ENCODE measurements at places on chromosomes 12 and 14.

DNA sequence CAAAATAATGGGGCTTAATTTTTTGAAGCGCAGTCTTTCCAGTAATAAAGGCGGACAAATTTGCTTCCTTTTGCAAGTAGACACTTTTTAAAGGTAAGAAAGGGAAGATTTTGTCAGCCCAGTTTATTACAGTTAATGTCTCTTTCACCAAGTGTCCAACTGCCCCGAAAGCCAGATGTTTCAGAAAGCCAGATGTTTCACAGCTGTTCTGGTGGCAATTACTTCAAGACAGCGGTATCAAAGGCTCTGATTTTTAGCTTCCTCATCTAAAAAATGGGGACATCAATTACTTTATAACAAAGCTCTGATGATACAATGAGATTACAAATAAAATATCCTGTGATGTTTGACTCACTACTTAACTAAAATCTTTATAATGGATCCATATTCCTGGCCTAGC is 1.0 kb downstream of the WBP11 start:
- DNase-seq = no peak

- peak; percentile 27 for DNase-seq
Measured at GRCh38 chr14:73829526-73830431, 21.9 kb upstream of the PTGR2 start.

GRCh38 chr14:72925815-72926291 is 411 bp upstream of the DCAF4 start:
- peak; percentile 97 for DNase-seq

DNA sequence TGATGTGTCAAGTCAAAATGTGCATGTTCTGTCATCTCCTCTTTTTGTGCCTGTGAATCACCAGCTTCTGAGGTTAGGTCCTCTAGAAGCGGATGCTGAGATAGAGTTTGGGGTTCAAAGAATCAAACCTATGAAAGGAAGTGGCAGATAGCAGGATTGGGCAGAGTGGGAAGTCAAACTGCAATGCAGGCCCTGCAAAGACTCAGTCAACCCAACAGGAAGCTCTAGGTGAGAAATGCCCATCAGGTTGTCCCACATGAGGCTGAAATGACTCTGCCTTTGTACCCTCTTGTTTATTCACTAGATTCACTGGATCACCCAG is 4.5 kb upstream of the MIA2 start:
- peak; percentile 65 for DNase-seq

DNA sequence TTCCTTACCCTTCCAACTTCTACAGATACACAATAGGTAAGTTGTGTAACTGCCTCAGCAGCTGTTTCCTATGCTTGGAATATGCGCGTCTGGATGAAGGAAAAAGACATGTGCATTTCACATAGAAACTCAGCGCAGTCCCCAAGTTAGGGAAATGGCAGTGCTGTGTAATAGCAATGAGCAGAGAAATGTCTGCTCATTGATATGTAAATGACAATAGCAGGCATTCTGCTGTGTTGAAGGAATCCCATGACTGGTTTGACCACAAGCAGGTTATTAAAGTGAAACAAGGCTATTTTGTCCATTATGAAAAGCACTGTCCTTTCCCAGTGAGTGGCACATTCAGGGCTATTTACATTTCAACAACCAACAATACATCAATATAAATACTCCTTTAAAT is 106.6 kb downstream of the BTG1 start:
- no peak for DNase-seq

DNA sequence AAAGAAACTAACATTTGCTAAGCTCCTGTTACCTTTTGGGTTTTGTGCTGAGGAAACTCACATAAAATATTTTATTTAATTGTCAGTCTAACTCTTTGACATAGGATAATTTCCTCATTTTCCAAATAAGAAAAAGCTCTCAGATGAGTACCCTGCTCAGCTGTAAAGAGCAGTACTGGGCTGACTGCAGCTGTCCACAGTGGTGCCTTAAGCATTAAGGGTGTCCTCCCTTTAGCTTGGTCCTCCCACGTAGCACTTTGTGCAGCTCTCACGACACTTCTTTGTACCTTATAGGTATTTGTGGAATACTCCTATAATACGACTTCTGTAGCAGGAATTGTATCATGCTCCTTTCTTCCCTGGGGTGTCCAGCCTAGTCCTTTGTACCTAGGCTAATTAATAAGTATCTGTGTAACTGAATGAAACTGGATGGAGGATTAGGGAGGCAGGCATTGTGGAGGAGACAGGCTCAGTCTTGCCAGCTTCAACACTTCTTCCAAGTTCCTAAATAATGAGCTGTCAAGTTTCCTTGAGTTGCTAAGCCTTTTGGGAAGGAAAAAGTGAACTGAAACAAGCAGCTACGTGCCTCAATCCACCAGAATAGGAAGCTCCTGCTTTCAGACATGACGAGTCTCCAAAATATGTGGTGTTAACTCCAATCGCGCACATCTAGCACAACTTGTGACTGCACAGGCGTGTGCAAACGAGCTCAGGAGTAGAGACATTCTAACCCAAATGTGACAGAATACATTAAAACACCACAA is 123.0 kb downstream of the SLC38A4 start:
- DNase-seq = no peak

DNA sequence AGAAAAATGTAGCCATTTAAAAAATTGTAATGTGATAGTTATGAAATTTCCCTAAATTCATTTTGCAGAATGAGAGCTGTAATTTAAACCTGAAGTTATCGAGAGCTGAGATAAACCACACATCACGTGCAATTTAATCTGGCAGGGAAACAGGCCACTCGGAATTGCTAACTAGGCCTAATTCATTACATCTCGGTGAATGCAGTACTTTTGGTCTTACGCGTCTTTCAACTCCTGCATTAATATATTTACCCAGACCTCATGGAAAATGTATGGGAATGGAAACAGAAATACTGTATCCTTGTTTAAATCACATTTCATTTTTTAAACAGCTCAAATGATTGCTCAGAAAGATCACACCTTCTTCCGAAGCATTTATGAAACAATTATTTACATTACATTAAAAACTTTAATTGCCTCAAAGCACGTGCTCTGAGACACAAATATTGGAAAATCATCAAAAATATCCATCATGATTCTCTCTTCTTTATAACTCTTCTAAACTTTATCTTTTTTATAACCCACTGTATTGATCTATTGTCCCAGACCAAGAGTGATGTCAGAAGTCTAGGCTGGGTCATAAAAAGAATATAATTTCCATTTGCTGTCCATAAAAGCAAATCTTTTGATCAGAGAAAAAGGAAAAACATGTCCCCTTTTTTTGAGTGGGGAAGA is 111.7 kb upstream of the MYL2 start:
- DNase-seq = no peak

- DNase-seq = peak; percentile 61
Measured at GRCh38 chr14:24481622-24482324, 26.3 kb downstream of the CMA1 start.

- DNase-seq = no peak
Measured at GRCh38 chr12:97500537-97500936, 37.9 kb downstream of the RMST start.

DNA sequence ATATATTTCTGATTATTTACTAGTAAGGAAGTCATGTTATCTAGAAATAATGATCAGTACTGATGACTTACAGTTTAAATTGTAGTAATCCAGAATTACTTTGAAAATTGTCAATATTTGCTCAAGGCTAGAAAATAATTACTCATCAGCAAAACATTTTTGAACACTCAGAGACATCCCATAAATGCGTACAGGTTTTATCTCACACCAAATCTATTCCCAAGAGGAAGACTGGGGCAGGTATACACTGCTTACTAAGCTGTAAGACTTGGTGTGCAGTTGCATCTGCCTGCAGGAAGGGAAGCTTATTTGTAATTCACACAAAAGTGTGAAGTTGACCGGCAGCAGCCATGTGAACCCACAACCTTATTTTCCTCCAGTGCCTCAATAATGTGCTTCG is 146.4 kb downstream of the CCER1 start:
- DNase-seq = no peak

DNA sequence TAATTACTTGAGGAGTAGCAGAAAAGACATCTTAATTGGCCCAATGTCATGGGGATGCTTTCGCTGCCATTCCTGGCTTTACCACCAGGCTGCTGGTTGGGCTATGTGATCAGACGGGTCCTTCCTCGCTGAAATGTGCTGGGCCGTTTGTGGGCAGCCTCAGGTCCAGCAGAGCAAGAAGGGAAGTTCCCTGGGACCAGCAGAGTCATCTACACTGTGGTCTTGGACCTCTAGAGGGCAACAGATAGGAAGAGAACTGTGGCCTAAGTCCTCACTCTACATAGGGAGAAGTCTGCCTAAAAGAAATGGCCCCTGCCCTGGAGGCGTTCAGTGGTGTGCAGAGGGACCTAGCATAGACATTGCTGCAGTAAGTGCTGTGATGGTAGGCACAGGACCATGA is 10.9 kb downstream of the EVL start:
- peak; percentile 46 for DNase-seq

DNA sequence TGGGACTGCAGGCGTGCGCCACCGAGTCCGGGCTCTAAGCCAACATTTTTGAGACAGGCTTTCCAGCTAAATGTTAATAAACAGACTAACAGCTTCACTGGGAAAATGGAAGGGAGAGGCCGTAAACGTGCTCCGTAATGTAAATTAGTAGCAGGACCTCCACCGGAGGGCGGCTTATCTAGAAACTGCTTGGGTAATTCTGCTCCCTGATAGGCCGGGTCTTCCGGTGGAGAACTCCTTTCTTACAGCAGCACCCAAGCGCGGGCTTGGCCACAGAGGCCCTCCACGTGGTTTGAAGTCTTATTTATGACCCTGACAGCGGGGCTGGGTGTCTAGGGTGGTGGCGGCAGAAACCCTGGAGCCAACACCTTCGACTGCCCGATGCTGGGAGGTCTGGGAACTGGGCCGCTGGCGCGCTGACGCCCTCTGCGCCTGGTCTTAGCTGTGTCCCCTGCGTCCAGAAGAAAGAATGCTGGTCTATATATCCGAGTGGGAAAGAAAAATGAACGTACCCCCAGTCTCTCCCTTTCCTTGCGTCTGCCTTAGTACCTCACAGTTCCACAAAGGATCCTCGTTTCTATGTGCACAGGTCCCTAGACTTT is 1.7 kb downstream of the DPPA3 start:
- DNase-seq = no peak

DNA sequence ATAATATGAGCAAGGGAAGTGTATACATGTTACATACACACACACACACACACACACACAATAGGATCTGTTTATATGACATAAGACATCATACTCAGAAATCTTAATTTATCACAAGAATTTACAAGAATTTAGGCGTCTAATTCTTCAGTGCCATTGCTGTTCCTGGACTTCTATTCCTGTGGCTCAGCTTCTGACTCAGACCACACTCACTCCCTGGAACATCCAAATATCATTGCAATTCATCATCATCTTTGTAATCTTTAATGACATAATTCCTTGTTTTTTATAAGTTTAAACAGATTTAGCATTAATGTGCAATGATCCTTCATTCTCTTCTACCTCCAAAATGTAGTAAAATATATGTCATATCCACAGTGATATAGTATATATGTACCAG is 544.2 kb downstream of the FOXG1 start:
- no peak for DNase-seq

DNA sequence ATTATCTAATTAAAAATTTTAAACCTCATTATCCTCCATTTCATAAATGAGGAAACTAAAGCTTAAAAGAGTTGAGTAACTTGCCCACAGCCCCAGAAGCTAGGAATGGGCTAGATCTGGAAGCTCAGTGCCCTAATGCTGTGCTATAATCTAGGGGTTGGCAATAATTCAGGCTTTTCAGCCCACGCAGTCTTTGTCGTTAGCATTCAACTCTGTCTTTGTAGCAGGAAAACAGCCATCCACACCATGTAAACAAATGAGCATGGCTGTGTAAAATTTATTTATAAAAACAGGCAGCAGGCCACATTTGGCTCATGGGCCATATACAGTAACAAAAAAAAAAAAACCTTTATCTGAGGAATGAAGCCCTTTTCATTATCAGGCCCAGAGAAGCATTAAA is 92.4 kb upstream of the OVCH1 start:
- no peak for DNase-seq

DNA sequence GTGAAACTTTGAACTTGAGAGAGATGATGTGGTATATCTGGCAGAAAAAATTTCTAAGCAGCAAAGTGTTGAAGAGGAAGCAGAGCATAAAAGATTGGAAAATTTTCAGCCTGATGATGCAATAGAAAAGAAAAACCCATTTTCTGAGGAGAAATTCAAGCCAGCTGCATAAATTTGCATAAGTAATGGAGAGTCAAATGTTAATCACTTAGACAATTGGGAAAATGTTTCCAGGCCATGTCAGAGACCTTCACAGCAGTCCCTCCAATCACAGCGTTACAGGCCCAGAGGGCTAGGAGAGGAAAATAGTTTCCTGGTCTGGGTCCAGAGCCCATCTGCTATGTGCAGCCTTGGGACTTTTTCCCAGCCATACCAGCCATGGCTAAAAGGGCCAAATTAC is 469.0 kb upstream of the FOXG1 start:
- no peak for DNase-seq

DNA sequence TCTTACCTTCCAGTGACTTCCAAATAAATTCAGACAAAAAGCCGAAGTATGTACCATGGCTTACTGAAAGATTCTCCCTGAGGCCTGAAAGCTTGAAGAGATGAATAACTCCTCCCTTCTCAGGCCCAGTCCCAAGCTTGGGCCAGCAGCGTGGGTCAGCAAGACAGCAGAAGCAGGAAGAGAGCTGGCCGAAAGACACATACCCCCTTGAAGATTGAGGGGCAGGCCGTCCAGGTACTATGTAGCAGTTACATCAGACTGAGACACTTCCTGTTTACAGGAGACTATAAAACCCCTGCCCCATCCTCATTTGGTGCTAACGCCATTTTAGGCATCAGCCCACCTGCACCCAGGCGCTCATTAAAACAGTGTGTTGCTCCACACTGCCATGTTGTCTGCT is 15.0 kb downstream of the NDUFA12 start:
- peak; percentile 24 for DNase-seq

GRCh38 chr12:12294215-12295005 is 27.6 kb upstream of the LRP6 start:
- no peak for DNase-seq

GRCh38 chr12:117143008-117143532 is 43.9 kb upstream of the TESC start:
- DNase-seq = no peak
